Fibroblast of villous mesenchyme (primary cell): ENCODE measurements at places on chromosomes 11 and 22. TPM values are rescaled to one million over a fixed set of nuclear protein-coding genes. Genes with fewer than 3 reads are reported as not detected.

The TNRC6B gene
- 18.4 and 23.3 TPM in 2 replicates for total RNA-seq

The MAP6 gene
- 2.9 and 3.0 TPM in 2 replicates for total RNA-seq

DNA sequence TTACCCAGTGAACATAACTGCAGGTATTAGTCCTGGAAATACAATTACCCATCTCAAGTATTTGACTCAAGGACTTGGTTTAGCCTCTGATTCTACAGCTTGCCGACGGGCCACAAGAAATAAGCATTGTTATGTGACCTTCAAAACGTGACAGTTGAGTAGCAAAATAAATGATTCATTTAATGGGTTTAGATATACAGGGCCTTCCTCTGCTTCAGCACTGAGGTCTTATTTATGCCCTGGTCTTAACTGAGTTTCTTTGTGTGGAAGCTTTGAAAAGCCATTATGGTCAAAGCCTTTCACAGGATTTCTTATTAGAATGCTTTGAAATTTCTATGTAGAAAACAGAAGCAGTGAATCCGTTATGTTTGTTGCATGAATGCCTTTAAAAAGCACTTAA, 899.2 kb upstream of the API5 start:
- DNase-seq = no peak

The BLID gene
- 6.0 and 9.3 TPM in 2 replicates for total RNA-seq

DNA sequence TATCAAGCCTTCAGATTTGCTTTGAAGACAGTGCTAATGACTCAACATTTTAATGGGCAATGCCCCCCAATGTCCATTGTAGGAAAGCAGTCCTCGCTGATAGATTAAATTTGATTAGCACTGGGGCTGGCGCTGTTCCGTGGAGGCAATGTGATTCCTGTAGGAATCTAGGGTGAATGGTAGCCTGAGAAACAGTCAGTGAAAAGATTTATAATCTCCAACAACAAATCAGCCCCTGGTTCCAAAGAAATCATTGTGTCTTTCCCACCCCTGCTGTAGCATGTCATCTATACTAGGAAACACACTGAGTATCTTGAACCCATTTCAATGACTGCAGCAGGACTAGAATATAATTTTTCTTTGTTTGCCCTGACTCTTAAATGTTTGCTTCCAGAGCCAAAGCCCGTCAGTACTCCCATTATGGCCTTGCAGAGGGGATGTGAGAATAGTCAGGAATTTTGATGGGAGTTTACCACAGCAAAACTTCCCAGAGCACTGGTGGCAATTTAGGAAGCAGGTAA, 36.1 kb downstream of the MPPED2 start:
- no peak for DNase-seq

GRCh38 chr22:49646876-49647275, 180.8 kb downstream of the BRD1 start:
- DNase-seq = no peak

DNA sequence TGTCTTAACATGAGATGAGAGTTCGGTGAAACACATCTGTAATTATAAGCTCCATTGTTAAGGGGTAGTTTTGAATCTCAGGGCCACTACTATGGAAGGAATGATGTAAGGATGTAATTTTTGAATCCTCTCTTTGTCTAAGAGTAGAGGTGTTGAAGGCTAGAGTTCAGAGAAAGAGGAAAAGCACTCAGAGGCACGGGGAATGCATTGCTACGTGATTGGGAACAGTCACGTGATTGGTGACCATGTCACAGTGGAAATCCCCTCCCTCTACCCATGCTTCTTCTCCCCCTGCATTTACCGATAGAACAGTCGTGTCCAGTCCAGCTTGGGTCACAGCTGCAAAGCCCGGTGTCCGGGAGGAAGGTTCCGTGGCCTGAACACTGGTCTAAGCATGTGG, 230.3 kb upstream of the NARS2 start:
- DNase-seq = no peak

DNA sequence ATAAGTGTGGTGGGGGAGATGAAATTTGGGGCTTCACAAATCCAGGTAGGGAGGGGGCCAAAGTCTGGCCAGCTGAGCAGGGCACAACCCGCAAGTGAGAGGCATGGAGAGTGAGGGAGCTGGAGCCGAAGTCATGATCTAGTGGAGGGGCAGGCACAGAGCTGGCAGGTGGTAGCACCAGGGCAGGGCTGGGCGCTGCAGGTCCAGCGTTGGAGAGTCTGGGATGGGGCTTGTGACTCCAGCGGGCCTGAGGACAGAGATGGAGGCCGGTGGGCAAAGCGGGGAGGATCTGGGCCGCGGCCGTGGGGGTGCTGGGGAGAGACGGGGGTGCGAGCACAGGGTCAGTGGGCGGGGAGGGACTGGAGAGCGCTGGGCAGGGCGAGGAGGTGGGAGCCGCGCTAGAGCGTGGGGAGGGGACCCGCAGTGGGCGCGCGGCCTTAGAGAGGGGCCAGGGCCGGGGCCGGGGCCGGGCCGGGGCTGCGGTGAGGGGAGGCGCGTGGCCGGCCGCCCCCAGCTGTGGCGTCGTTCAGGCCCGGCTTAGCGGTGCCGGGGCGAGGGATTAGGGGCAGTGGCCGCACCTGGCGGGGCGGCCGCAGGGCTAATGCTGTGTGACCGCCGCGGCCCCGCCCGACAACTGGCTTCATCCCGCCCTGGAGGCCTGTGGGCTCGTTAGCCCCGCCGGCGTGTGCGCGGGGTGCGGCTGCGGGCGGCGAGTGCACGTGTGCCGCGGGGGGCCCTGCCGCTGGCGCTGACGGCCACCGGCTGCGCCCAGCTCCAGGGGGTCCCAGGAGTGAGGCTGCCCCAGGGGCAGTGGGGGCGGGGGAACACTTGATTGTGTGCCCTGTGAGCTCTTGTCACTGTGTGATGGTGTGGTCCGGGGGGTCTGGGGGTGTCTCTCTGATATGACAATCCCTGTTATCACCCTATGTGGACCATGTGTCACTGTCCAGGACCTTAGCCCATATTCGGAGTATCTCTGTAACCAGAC, 23.6 kb upstream of the MYOD1 start:
- DNase-seq = no peak

The KCNJ4 gene
- not detected in 2 replicates for total RNA-seq

The SHANK3 gene
- 0.64 and 0.86 TPM in 2 replicates for total RNA-seq

DNA sequence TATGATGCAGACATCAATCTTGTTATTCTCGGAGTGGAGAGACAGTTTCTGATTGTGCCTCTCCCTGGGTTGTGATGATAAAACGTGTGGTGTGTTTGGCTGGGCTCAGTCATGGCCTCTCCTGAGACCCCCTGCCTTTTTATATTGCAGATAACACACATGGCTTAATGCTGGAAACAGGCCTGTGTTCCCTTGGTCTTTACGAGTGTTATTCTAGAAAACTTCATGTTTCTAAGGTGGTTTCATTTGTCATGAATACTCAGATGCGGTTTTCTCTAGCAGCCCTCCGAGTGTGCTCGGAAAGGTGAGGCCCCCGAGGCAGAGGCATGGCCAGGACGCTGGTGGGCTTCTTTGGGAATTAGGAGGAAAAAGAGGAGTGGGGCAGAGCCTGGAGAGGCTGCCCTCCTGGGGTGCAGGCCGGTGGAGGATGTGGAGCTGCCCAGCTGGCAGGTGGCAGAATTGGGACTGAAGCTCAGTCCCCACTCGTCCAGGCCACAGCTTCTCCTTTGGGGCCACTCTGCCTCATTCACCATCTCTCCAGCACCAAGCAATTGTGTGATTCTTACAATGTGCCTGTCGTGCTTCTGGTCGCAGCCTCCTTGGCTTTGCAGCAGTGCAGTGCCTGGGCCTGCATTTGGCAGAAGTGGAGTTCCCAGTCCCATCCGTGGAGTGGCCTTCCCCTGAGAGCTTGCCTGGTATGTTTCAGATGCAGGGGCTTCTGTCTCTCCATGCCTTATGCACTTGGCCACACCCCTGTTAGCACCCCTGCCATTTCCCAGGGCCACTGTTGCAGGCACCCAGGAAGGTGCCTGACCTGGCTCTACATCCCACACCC, 309.6 kb downstream of the TBC1D22A start:
- DNase-seq = no peak

The ALDH3B2 gene
- not detected in 2 replicates for total RNA-seq

DNA sequence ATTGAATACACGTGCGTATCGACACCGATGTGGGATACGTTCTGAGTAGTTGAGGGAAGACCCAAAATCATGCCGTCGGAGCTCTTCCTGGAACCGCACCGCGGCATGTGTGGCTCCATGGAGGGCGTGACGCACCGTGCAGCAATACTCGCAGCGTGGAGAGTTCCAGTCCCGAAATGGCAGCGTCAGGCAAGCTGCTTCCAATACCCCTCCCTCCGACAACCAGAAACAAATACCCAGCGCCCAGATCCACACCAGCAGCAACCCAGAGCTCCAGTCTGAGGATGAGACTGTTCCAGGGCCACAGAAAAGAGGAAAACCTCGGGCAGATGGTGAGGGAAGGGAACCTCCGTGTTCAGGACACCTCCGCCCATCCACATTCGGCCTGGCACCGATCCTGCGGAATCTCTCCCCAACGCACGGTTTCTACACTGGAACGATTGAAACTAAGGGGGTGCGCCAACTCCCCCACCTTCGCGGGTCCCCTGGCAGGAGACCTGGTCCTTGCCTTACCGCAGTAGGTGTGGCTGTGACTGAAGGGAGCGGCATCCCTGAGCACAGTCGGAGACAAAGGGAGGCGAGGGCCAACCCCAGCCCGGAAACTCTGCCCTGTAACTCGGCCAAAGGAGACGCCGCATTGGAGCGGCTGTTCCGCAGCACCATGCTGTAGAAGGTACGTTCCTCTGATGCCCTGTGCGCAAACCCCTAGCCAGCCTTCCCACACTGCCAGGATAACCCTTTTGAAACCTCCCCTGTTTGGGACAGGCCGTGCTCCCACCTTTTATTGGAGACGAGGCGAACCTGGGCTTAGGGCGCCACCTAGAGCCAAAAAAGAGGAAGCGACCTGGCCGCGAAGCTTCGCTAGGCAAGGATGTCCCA, 28.2 kb downstream of the DBX1 start:
- DNase-seq = peak; percentile 53

The CRYBB2 gene
- total RNA-seq = not detected in 2 replicates

- DNase-seq = no peak
These were observed 5.5 kb downstream of the TOLLIP start for GRCh38 chr11:1303973-1304372.

DNA sequence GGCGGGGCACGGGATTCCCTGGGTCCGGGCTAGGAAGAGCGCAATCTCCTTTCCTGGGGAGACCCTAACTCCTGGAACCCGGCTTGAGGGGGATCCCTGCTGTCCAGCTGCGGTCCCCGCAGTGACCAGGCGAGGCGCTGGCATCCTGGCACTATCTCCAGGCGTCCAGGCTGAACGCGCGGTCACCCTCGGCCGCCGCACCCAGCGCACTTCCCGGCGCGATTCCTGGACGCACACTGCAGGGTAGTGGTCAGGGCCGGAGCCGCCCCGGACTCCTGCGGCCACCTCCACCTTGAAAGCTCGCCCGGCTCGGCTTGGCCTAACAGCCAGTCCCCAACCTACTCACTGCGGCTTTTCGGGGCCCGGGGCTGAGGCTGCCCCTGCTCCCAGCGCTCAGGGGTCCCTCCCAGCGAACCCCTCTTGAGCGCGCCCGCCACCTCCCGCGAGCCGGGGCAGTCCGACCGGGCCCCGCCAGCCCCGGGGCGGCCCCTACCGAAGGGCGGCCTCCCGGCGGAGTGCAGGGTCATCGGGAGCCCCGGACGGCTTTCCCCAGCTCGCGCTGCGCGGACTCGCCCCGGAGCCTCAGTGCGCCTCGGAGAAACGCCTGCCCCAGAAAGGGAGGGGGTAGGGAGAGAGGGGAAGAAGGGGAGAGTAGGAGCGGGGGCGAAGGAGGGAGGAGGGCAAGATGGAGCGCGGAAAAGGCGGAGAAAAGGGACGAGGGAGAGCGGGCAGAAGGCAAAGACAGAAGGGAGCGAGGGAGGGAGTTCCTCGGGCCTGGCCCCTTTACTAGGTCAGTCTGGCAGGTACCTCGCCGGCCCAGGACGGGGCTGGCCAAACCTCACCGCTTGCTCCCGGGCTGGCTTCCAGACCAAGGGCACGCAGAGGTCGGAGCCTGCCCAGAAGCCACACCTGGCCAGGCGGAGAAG, 1.0 kb downstream of the POU2AF3 start:
- peak; percentile 19 for DNase-seq

The RAB3IL1 gene
- 6.9 and 10.6 TPM in 2 replicates for total RNA-seq

The ENTHD1 gene
- not detected in 2 replicates for total RNA-seq

The PRPF19 gene
- total RNA-seq = 40.9 and 41.5 TPM in 2 replicates

- DNase-seq = no peak
These were observed 79.1 kb upstream of the AKIP1 start for GRCh38 chr11:8831861-8832260.

DNA sequence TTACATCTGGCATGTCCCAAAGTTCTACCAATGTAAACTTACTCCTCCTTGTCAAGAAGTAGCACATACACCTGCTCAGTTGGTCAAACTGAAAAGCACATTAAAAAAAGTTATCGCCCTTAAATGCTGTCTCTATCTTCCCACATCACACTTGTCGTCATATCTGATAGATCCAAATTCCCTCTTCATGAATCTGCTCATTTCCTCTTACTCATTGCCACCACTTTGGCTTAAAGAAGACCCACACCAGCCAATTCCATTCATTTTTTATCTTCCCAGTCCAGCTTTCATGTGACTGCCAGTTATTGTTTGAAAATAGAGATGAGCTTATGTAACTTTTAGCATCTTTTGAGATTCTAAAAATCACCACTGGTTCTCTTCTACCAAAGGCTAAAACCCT, 305.9 kb upstream of the MTNR1B start:
- DNase-seq = no peak

The AASDHPPT gene
- 47.7 and 72.5 TPM in 2 replicates for total RNA-seq

The GUCD1 gene
- total RNA-seq = 148 and 166 TPM in 2 replicates

The MGAT3 gene
- total RNA-seq = 0.64 and 1.3 TPM in 2 replicates

The ISX gene
- total RNA-seq = not detected in 2 replicates

The VPS26B gene
- 41.5 and 42.2 TPM in 2 replicates for total RNA-seq

The NEU3 gene
- total RNA-seq = 6.4 and 11.2 TPM in 2 replicates

DNA sequence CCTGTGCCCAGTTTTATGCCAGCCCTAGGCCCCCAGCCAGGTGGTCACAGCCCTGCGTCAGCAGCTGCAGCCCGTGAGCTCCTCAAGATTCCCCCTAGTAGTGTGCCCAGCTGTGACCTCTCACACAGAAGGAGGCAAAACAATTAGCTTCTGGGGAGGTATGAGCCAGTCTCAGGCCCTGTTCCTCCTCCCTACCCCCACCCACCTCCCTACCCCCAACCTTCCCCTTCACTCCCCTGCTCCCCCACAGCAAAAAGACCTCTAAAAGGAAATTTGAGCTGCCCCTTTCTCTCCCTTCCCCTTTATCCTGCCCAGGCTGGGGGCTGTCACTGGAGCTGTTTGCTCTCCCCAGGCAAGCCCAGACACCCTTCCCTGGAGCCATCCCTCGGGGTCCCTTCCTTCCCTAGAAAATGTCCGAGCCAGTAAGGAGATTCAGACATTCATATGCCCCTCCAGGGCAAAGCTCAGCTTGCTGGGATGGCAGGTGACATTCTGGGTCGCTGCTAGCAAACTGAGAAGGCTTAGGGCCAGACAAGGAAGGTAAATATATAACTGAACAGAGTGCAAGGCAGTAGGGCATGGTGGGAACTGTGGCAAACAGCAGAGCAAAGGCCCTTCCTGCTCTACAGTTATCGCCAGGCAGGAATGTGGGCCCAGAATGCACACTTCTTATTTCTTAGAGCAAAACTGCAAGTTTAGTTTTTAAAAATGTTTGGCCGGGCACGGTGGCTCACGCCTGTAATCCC, 300.2 kb downstream of the MN1 start:
- no peak for DNase-seq
